ENCODE measurements at places on chromosomes 7 and 10.
A peak's percentile ranks its signal among the peaks of the same experiment; 100 is the strongest.

DNA sequence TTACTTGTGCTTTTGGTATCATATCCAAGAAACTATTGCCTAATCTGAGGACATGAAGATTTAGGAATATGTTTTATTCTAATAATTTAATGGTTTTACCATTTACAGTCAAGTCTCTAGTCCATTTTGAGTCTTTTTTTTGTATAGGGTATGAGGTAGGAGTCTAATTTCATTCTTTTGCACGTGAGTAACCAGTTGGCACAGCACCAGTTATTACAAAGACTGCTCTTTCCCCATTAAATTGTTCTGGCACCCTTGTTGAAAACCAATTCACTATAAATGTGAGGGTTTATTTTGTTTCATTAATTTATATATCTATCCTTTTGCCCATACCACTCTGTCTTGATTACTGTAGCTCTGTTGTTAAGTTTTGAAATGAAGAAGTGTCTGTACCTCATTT is 381.6 kb downstream of the SUGCT start:
- no peak for DNase-seq

DNA sequence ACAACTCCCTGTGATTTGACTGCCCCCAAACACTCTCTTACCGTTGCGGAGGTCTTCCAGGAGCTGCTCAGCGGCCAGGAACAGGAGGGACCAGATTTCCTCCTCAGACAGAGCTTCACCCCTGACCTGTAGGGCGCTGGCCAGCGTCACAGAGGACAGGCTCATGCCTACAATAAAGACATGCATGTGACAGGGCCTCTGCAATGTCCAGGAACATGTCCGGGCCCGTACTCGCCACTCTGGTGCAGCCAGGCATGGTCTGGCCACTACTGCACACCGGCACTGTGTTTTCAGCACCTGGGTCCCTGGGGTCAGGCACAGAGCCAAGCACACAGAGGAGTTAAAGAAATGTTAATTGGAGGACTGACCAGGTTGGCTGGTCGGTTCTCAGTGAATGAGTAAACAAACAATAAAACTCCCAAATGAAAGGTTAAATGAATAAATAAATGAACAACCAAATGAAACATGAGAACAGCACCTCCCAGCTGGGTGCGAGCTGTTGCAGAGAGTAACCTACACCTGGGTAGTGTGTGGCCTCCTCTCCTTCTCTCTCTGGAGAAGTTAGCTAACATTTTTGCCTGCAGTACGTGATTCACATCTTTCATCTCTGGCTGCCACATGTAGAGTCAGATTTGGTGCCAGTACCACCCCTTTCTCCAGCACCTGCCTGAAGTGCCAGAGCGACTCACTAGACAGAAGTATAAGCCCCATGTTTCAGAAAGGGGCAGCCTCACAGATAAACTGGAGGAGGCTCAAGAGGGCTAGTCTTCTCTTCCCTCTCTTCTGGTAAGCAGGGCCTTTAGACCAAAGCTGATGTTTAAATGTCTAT is 22.8 kb downstream of the FRMPD2 start:
- no peak for DNase-seq

DNA sequence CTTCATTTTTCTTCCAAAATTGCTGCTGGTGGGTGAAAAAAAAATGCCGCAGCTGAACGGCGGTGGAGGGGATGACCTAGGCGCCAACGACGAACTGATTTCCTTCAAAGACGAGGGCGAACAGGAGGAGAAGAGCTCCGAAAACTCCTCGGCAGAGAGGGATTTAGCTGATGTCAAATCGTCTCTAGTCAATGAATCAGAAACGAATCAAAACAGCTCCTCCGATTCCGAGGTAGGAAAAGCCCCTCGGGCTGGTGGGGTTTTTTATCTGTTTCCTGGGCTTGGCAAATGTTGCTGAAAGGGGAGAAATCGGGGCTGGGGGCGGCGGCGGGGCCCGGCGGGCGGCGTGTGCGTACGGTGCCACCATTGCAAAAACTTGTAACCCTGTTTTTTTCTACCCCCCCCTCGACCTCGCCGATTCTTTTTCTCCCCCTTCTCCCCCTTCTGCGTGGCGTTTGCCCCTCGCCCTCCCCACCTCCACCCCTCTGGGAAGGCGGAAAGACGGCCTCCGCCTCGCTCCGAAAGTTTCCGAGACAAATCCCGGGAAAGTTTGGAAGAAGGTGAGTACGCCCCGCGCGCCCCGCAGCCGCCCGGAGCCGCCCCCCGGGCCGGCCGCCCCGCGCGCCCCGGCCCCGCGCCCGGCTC is 789 bp downstream of the TCF7L2 start:
- DNase-seq: peak; percentile 67

GRCh38 chr10:132595021-132595420 is 57.4 kb downstream of the INPP5A start:
- no peak for DNase-seq

DNA sequence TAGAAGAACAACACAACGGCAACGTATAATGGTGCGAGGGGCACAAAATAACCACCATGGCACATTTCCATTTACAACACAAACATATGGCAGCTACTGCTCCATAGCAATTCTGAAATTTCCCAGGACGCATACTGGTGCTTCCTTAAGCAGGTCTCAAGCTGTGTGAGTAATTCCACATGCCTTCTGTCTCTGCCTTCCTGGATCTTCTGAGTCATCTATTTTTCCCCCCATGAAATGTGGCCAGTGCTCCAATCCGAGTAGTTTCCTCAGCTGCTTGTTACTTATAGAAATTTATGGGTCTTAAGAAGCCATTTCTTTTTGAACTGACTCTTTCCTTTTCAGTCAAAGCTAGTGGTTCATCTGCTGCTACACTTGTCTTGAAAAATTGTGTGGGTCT is 256.6 kb upstream of the KLF6 start:
- no peak for DNase-seq

DNA sequence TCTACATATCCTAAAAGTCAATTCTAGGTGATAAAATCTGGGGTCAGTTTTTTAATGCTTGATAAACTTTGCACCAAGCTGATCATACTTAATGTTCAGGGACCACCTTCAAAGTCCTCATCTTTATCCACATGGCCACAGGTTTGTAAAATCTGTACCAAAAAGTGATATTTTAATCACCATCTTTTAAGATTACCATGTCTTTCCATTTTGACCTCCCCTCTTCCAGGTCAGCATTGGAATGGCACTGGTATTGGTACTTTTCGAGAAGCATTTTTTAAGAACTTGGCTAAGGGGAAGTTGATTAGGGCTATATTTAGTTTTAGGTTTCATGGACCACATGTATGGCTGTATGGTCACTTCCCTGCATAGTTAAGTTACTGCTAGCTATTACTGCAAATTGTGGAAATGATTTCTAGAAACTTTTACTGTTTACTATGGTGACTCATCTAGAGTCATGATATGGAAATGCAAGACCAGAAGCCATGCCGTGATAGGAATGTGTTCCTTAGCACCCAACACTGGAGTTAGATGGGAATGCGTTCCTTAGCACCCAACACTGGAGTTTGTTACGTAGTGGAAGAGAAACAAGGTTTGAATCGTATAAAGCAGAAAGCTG is 50.8 kb upstream of the ABLIM1 start:
- no peak for DNase-seq

- DNase-seq: no peak
Measured at GRCh38 chr10:91924212-91925021, 847 bp downstream of the BTAF1 start.

DNA sequence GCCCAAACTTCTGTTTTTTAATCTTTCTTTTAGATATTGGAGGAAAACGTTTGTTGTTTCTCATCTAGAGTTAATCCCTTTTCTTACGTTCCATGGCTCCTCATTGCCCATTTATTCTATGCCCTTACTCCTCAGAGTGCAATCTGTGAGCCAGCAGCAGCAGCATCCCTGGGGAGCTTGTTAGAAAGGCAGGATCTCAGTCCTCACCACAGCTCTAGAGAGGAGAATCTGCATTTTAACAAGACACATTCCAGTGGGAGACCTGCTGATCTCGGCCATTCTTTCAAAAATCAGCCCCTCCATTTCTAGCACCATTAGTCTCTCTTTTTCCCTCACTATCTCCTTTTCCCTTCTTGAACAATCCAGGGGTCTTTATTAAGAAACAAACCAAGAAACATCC is 84.4 kb upstream of the NOBOX start:
- no peak for DNase-seq

- DNase-seq: peak; percentile 34
Measured at GRCh38 chr7:351256-351655, 61.3 kb downstream of the FOXL3 start.

DNA sequence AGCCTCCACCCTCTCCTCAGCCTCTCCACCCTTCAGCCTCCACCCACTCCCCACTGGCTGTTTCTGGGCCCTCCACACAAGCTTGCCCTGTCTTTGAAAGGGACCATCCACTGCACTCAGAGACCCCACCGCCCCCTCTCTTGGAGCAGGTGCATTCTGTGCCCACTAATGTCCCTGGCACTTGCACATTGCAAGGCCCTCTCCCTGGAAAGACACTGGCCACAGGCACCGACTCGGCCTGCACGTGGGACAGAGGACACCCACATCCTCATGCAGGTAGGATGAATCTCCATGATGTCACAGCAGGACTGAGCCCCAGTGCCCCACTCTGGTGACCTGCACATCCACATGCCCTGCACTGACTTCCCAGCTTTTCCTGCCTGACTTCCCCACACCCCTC is 36.8 kb upstream of the EBF3 start:
- DNase-seq: no peak

- DNase-seq: no peak
Measured at GRCh38 chr10:62096256-62096933, 172.2 kb downstream of the RTKN2 start.

- DNase-seq: no peak
Measured at GRCh38 chr7:158056761-158057160, 530.9 kb downstream of the PTPRN2 start.

- DNase-seq: no peak
Measured at GRCh38 chr10:72913287-72913686, 19.7 kb downstream of the OIT3 start.

- DNase-seq: no peak
Measured at GRCh38 chr7:131803816-131804215, 247.4 kb upstream of the PODXL start.

GRCh38 chr10:117754770-117755658 is 212.5 kb downstream of the EMX2 start:
- DNase-seq: no peak

DNA sequence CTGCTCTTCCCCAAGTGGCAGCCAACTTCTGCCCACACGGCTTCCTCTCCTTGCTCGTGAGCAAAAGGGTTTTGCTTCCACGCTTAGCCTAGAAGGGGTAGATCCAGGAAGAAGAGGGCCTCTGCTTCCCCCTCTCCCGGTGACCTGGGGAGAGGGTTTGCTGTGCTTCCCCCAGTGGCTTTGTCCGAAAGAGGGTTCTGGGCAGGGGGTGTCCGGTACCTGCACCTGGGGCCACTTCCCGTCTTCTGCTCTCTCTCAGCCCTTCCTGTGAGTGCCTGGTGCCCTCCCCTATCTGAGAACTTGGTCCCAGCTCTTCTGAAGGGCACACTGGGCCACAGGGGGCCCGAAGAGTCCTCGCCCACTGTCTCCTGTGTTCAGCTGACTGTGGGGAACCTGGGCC is 11.3 kb downstream of the JAKMIP3 start:
- DNase-seq: no peak

GRCh38 chr10:132645630-132646442 is 108.2 kb downstream of the INPP5A start:
- DNase-seq: no peak

- DNase-seq: no peak
Measured at GRCh38 chr10:43350156-43350555, 21.3 kb upstream of the FXYD4 start.

GRCh38 chr7:144866189-144866588 is 30.3 kb upstream of the TPK1 start:
- DNase-seq: no peak

DNA sequence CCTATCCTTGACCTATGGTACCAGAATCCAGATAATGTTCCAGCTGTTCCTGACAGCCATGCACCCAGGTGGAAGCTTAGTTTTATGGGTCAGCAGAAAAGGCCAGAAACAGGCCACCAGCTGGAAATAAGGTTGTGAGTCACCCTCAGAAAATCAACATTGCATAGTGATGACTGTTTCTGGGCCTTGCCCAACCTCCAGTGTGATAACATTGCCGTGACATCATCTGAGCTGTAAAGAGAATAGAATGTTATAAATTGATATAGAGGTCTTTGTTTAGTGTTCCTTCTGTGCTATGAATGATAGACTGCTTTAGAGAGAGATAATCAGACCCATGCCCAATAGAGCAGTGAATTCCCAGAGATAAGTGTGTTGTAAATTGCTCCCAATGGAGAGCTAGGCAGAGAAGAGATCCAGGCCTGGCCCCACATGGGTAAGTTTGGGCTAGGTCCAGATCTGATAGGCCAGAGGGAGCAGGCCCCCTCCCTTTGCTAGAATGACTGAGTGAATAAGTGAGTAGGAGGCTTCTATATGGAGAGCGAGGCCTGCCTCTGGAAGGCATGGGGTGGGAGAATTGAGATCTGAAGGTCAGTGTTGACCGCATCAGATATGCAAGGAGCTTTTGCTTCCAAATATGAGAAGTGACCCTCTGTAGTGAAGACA is 14.2 kb upstream of the HPS1 start:
- no peak for DNase-seq

DNA sequence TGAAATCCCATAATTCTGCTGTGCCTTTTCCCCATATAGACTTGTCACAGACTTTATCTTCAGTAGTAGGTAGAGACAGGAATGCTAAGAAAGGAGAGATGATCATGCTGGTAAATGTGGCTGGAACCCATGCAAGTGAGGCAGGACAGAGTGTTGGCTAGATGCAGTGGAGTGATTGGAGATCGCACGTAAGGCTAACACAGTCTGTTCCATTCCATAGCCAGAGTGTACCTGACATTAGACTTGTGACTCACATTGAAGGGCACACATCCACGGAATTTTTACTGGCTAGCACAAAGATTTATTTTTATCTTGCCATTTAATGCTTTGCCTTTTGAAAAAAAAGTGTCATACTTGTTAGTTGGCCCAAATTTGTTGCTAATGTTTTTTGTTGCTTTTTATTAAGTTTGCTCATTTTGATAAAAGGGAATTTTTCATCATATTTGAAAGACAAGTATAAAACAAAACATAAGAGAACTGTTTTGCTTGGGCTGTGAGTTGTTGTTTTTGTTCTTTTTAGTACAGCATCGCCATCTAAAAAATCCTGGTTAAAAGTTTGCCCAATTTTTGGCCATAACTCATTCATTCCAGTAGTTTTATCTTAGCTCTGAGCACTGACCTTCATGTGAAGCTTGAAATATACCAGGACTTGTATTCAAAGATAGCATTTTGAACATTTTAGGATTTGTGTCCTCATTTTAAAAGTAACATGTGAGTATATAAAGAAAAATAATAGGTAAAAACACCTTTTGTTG is 81.0 kb downstream of the CPED1 start:
- no peak for DNase-seq

DNA sequence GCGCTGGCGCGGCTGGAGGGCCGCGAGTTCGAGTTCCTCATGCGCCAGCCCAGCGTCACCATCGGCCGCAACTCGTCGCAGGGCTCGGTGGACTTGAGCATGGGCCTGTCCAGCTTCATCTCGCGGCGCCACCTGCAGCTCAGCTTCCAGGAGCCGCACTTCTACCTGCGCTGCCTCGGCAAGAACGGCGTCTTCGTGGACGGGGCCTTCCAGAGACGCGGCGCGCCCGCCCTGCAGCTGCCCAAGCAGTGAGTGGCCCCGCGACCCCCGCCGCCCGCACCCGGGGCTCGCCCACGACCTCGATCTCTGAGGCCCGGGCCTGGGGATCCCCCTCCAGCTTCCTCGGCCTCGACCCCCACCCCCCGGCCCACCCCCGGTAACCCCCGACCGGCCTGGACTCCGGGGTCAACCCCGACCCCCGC is 537 bp downstream of the FOXK1 start:
- DNase-seq: peak; percentile 84

Measured in Right ventricle myocardium inferior (tissue), 1 donor.